Right cardiac atrium (tissue), 5 donors: ENCODE measurements at places on chromosomes 4 and X. TPM values are rescaled to one million over a fixed set of nuclear protein-coding genes. Genes with fewer than 3 reads are reported as not detected.

ERAS gene
- not detected for total RNA-seq

OTC gene
- 0.66 TPM for total RNA-seq

GRCh38 chr4:1491328-1492141 is 85.3 kb upstream of the NKX1-1 start:
- DNase-seq, result no peak

DNA sequence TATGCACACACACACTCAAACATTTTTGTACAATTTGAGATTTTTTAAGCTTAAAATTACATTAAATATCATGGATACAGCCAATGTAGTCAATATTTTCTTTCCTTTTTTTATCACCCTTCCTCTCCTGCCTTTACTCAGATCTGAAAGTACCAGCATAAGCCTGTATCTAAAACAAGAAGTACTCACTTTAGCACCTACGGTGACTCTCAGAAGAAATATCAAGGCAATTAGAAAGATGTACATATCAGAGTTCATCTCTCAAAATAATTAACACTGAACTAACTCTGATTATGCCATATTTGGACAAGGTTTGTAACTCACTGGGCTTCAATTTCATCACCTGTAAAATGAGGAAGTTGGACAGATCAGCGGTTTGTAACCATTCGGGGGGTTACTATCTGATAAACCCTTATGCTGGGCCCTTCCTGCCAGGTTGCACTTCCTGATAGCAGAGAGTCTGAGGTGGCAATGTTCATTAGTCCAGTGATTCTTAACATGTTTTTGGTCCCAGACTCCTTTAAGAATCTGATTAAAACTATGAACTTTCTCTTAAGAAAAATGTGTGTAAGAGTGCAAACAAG is 5.7 kb upstream of the GPR174 start:
- DNase-seq, result no peak

DNA sequence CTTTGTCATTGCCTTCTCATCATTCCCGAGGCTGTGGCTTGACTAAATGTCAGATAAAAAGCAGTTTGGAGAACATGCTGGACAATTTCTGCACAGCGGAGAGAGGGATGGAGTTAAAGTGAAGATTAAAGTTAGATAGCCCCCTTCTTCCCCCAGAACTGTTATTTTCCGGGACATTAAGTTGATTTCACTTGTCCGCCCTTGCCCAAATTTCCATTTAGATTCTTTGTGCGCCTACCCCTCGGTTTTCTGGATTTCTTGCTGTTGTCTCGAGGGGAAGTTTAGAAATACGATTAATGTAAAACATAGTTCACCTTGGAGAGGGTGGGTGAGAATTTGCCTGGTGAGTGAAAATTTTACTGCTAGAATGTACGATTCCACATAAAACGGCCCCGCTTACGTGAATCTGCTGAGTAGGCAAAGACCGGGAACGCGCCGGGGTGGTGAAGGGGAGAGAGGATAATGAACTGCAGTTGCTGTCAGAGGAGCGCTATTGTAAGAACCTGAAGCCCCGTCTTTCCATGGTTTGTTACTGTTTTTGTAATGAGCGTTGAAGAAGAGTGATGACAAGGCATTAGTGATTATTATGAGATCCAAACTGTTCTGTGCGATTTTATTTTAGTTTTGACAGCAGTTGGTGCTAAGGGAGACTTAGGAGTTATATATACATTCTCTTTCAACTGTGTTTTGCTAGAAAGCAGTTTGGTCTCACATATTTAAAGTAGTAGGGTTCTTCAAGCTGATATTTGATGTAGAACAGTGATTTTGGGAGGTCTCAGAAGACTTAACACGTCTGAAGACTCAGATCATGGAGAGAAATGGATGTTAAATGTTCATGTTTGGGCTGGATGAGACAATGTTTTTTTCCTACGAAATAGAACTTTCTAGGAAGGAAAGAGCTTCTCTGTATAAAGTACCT is 73.0 kb downstream of the AFF1 start:
- DNase-seq, result peak; percentile 80
